Stimulated activated naive CD4-positive, alpha-beta T cell treated with Interleukin-2 at 50 U/mL for 16 hours (primary cell): ENCODE measurements at places on chromosomes 16 and 17.

DNA sequence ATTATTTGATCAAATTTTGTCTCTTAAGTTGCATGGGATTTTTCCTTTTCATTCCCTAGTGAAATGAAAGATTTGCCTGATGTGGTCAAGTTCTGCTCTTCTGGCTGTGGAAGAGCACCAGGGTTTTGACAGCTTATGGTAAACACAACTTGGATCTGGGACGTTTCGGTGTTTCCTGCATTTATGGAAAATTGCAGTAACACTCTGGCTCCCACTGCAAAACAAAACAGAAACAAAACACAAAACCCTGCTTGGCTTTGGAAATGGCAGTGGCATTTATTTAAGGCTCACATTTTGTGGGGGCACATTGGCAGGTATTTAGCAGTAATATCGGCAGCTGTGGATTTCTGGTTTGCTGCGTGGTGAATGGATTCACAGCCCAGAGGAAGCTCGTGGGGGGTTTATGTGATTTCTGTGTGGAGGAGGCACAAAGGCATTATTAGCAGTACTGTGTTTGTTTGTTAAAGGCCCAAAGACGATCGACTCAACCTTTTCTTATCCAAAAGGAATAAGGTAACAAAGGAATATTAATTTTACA is 377.8 kb downstream of the SNX29 start:
- DNase-seq, result no peak

DNA sequence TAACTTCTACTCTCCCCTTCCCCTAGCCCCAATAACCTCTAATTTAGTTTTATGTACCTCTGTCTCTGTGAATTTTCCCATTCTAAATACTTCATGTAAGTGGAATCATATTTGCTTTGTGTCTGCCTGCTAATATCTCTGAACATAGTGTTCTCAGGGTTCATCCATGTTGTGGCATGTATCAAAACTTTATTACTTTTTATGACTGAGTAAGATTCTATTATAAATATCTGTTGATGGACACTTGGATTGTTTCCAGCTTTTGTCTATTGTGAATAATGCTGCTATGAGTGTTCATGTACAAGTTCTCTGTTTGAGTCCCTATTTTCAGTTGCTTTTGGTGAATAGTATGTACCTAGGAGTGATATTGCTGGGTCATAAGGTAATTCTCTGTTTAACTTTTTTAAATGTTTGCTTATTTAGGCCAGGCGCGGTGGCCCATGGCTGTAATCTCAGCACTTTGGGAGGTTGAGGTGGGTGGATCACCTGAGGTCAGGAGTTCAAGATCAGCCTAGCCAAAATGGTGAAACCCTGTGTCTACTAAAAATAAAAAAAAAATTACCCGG is 92.8 kb downstream of the CHD9 start:
- no peak for DNase-seq

DNA sequence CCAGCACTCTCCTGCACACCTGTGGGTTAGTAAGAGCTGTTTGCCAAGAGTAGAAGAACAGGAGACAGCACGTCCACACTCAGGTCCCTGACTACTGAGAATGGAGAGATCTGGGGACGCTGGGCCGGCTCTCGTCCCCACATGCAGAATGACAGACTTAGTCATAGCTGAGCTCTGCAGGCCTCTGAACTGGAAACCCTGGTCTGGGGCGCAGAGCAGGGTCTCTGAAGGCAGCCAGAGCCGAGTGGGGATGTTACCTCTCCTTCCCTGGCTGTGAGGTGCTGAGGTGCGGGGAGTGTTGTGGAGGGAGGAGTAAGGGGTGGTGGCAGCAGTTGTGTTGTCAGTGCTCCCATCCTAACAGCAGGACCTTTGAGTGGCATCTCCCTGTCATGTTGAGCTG is 7.2 kb upstream of the JPT2 start:
- DNase-seq, result no peak

DNA sequence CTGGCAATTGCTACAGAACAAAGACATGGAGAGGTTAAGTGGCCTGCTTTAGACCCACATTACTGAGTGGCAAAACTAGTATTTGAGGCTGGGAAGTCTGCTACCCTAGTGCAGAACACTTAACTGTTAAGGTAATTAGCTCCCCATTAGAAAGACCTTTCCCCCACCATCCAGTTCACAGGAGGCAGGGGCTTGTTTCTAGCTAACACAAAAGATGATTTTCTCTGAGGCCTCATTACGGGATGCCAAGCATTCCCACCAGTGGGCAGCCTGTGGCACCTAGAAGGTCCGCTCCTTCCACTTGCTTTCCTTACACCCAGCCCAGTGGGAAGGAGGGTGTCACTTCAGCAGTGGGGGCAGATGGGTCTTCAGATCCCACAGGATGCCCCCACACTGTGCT is 99.1 kb downstream of the RBFOX1 start:
- DNase-seq, result no peak

DNA sequence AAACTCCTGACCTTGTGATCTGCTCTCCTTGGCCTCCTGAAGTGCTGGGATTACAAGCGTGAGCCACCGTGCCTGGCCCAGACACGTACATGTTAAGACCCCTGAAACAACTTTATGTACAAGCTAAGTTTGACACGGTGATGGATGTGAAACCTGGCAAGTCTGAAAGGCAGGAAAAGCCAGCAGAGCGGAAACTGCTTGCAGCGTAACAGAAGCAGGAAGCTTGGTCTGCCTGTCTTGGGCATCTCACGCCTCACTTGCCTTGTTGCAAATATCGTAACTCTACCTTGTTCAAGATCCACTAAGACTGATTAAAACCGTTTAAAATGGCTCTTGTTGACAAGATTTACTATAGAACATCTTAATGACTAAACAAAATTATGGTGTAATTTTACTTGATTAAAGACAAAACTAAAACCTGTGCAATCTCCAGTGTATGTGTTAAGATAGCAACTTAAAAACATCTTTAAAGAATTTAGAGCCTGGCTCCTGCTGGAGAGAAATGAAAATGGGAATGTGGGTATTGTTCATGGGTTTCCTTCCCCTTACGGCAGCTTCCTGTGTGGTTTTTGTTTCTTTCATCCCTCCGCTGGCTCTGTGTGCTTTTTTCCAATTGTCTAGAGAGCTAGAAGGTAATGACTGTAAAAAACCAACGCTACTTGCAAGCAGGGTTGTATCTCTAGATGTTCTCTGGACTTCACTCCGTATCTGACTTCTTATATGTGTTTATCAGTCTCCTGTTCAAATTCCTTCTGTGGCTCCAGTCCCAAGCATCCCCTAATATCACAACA is 477.6 kb downstream of the XYLT1 start:
- DNase-seq, result no peak

DNA sequence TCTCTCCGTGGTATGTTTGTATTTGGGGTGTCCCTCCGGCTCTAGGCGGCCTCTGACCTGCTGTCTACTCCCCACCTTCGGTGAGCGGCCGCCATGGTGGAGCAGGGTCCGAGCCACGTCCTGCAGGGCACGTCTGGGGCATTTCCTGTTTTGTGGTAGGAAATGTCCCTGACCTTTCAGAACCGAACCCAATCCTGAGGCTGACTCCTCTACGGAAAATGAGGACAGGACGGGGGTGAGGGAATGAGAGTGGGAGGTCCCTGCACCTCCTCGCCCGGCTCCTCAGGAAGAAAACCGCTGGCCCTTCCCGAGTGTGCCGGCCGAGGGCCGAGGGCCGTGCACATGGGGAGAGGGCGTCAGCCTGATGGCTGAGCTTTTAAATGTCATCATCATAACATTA is 45.8 kb downstream of the WDR45B start:
- DNase-seq, result no peak

GRCh38 chr16:84718-85406 is 6.8 kb downstream of the MPG start:
- DNase-seq, result peak; percentile 57

DNA sequence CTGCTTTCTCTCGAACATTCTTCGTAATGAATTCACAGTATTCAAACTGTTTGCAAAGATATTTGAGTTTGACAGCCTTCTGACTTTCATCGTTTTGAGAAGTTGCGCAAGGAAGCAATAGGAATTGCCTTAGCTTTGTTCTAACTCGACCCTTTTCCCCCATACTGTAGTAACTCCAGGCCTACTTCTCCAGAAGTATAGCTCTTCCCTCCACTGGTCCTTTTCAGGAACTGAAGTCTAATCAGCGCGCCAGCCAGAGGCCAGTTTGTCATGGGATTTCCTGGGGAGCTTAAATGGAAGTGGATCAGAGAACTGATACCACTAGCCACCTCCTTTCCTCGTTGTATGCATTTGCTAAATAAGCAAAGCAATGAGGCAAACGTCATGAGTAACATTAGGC is 27.9 kb downstream of the CDR2 start:
- DNase-seq, result no peak

DNA sequence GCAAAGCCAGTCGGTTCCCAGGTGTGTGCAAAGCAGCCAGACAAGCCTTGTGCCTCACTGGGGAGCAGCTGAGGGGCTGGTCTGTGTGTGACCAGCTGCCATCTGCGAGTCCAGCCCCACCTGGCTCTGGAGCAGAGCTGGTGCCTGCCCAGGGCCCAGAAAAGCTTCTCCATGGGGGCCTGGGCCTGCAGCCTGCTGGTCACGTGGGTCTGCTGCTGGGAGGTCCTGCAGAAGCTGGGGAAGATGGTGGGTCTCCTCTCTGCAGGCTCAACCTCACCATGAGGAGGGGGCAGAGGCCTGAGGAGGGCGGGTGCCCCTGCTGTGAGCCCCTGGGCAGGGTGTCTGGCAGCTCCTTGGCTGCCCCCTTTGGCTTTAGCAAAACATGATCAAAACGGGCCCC is 71.9 kb downstream of the ENGASE start:
- DNase-seq, result no peak

GRCh38 chr16:82633964-82634600 is 7.3 kb downstream of the CDH13 start:
- no peak for DNase-seq

DNA sequence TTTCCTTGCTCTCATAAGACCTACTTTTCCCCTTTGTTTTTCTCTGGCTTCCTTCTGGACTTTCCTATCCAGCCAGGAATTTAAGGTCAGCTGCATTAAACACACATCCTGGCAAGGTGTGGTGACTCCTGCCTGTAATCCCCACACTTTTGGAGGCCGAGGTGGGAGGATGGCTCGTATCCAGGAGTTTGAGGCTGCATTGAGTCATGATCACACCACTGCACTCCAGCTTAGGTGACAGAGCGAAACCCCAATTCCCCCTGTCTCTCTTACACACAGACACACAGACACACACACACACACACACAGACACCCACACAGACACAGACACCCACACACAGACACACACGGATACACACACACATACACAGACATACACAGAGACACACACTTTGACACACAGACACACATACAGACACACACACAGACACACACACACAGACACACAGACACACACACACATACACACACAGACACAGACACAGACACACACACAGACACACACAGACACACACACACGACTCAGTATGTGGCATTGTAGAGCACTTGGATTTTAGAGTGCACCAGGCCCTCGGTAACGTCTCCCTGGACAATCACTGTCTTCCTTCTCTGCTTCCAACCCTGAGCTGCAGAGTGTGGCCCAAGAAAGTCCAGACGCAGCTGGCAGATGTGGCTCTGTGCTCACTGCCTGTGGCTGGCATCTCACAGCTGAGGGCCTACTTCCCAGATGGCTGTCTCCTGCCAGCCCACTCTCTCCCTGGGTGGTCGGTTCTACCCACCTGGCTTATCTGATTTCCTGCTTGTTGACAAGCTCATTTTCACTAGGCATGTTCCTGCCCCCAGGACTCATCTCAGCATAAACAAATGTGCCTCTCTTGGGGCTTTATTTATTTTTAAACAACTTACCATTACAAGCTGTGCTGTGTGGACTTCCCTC is 39.0 kb downstream of the NLRP1 start:
- no peak for DNase-seq

GRCh38 chr17:75549246-75550138 is 24.0 kb downstream of the LLGL2 start:
- DNase-seq, result no peak

DNA sequence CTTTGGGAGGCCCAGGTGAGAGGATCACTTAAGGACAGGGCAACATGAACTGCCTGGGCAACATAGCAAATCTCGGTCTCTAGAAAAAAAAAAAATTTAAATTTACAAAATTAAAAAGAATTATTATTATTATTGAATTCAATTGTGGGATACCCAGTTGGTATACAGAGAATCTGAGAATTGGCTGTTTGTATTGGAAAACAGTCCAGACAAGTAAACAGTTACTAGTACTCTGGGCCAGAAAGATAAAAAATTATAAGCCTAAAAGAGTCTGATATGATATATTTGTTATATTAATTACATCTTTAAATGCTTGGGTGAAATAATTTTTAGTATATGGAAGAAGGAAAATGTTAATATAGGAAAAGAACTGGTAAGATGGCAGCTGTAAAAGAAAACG is 15.0 kb downstream of the CCDC47 start:
- no peak for DNase-seq

DNA sequence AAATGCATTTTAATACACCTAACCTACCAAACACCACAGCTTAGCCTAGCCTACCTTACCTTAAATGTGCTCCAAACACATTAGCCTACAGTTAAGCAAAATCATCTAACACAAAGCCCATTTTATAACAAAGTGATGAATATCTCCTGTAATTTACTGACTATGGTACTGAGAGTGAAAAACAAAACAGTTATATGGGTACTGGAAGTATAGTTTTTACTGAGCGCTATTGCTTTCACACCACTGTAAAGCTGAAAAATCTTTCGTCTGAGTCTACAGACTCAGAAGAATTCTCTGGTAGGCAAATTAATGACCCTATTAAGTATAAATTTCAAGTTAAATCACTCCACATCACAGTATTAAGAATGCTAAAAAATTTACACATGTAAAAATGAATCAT is 3.5 kb downstream of the GRB2 start:
- no peak for DNase-seq

GRCh38 chr17:46179375-46179999 is 13.7 kb downstream of the KANSL1 start:
- DNase-seq, result no peak

DNA sequence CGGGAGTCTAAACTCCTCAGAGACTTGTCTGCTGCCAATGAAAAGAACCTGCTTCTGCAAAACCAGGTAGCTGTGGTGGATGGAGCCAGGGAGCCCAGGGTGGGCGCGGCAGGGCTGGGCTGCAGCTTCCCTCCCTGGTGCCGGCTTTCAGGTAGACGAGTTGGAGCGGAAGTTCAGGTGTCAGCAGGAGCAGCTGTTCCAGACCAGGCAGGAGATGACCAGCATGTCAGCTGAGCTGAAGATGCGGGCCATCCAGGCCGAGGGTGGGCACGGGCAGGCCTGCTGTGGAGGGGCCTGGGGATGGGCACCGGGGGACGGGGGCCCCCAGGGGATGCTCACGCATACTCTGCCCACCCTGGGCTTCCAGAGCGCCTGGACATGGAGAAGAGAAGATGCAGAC is 3.2 kb upstream of the RAC3 start:
- DNase-seq, result no peak
